ENCODE measurements at places on chromosomes 7 and 10. TPM values are rescaled to one million over a fixed set of nuclear protein-coding genes. Genes with fewer than 3 reads are reported as not detected.

GRID2IP gene
- not detected for total RNA-seq

VWA2 gene
- not detected for total RNA-seq

MASTL gene
- 19.6 TPM for total RNA-seq

HMX2 gene
- total RNA-seq: 1.1 TPM

OPALIN gene
- total RNA-seq: not detected

TFEC gene
- 0.06 TPM for total RNA-seq

NOM1 gene
- 15.1 TPM for total RNA-seq

CFTR gene
- not detected for total RNA-seq

SLC13A1 gene
- not detected for total RNA-seq

OR6B1 gene
- total RNA-seq: not detected

CRYGN gene
- total RNA-seq: 0.07 TPM

GNB2 gene
- total RNA-seq: 96.4 TPM

PDK4 gene
- 5.8 TPM for total RNA-seq

GCK gene
- total RNA-seq: not detected

SHTN1 gene
- total RNA-seq: 27.6 TPM

MBL2 gene
- total RNA-seq: not detected

RBM48 gene
- 13.8 TPM for total RNA-seq

MMD2 gene
- total RNA-seq: not detected

VAX1 gene
- 0.25 TPM for total RNA-seq

ELFN1 gene
- total RNA-seq: 1.3 TPM

Data from NCI-H460 (cell line).